Panc1 (cell line): ENCODE measurements at places on chromosomes 1 and 21.

DNA sequence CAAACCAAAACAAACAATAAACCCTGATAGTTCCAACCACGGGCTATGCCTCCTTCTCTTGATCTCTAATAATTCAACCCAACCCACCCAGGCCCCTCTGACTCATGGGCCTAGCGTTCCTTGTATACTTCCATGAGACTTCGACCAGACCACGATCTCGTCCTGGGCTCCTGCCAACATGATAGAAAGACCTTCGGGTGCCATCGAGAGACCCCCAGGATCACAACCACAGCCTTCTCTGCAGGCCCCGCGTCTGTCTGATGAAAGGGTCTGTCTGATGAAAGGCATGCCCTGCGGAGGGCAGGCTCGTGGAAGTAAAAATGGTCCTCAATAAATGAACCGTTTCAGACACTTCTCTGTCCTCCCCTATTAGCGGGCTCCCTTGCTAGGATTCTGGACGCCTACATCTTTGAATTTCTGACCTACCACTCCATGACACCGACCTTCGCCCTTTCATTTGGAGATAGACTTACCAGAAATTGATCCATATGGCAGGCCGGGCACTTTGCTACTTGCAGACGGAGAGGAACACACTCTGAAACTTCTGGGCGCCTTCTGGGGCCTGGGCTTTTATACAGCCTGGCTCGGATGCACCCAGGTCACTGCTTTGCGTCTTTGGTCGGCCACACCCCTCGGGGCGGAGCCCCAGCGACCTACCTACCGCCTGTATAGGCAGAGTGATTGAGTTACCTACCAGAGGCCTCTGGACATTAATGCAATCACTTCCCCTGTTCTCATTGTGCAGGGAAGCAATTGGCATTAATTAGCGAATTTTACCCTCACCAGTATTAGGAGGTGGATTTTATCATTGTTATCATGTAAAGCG lies 5.3 kb upstream of the KLF18 start:
- DNase-seq = no peak

DNA sequence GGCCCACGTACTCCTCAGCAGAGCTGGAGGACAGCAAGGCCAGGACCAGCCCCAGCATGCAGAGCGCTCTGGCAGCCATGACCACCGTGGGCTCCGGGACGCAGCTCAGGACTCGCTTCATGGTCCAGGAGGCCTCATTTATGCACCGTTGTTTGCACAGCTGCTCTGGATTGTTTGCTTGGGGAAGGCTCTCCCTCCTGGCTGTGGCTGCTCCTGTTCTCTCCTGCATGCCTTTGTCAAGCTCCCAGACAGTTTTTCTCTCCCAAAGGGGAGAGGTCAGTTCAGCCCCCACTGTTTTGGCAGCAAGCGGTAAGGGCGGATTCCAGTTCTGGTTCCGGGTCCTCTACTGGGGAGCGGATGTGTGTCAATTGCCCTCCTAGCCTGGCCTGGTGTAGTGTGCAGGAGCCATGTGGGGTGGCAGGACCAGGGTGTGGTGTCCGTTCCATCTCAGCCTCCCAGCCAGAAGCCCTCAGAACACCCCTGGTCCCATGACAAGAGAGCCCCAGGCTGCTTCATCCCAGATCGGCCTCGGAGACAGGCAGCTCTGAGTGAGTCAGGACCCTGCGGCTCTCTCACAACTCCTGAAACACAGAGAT lies at the start of gene TFF3:
Gene TFF3 (minus strand): TSS at position 114 of the 596 bp plus-strand sequence. CDS start 35 bp downstream, at position 79.
- DNase-seq = no peak

DNA sequence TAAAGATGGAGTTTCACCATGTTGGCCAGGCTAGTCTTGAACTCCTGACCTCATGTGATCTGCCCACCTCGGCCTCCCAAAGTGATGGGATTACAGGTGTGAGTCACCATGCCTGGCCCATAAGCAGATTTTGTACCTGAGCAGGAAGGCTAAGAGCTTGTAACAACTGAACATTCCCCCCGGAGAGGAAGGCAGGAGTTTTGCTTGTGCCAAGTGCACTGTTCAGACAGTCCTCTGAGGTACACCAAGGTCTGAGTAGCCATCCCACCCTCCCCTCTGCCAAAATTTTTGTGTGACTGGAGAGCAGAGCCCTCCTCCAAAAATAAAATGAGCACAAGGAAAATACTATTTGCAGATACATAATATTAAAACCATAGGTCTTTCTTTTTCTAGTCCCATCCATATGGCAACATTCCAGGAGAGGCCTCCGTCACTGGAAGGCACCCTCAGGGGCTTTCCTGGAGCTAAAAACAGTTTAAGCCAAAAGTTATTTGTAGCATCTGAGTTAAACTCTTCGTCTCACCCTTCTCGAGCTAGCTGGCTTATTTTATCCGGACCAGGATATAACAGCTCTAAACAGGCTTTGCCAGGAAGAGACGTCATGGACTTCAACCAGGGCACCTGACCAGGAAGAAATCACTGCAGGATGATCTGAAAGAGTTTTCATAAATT lies 27.2 kb downstream of the CAPN2 start:
- DNase-seq = no peak

DNA sequence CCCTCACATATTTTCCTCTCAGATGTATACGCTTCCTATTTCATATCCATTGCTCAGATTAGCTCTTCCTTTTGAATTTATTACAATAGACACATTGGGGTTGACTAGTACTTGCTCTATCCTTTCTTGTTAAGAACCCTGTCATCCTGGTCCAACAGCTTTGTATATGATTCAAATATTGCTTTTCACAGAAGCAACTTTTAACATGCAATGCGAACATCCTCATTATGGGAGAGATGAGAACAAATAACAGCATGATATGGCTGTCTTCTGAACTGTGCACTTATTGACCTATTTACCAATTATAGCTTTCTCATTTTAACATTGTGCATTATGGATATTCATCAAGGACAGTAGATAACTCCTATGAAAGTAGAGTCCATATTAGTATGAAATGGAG lies 510.8 kb downstream of the PTPRC start:
- no peak for DNase-seq

DNA sequence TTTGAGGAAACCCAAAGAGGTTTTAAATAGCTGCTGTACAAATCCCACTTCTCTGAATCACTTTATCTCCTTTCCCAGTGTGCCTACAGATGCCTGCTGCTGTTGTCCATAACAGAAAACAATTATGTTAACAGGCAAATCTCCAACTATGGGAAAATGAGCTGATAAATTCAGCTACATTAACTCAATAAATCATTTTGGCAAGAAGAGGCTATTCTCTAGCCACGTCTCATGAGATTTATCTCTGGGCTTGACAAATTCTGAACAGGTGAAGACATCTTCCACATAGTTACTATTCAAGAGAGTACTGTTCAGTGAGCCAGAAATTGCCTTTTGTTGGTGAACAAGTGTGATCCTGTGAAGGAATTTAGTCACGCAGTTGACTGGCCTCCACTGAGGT lies 327.1 kb upstream of the FMN2 start:
- no peak for DNase-seq

GRCh38 chr1:21703318-21703963 lies 34.3 kb upstream of the RAP1GAP start:
- DNase-seq = no peak

- DNase-seq = no peak
Observed at GRCh38 chr21:41152147-41152546, 15.8 kb upstream of the BACE2 start.

GRCh38 chr1:171397851-171398469 lies 84.0 kb downstream of the FMO4 start:
- DNase-seq = no peak

GRCh38 chr1:118846443-118846842 lies 141.7 kb downstream of the TBX15 start:
- DNase-seq = no peak

DNA sequence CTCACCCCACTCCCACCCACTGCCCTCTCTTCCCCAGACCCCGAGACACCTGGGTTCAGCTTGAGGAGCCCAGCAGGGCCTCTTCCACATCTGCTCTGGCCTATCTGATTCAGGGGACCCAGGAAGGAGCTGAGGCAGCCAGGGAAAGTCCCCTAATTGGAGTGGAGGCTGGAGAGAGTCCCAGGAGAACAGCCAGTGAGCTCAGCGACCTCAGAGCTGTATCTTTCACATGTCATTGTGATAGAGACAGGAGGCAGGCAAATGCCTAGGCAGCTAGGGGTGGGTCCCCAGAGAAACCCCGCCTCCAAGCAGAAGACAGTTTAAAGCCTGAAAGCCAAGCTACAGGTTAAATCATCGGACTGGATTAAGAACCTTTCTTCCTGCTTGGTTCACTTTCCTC lies 122.7 kb downstream of the MATN1 start:
- DNase-seq = no peak

DNA sequence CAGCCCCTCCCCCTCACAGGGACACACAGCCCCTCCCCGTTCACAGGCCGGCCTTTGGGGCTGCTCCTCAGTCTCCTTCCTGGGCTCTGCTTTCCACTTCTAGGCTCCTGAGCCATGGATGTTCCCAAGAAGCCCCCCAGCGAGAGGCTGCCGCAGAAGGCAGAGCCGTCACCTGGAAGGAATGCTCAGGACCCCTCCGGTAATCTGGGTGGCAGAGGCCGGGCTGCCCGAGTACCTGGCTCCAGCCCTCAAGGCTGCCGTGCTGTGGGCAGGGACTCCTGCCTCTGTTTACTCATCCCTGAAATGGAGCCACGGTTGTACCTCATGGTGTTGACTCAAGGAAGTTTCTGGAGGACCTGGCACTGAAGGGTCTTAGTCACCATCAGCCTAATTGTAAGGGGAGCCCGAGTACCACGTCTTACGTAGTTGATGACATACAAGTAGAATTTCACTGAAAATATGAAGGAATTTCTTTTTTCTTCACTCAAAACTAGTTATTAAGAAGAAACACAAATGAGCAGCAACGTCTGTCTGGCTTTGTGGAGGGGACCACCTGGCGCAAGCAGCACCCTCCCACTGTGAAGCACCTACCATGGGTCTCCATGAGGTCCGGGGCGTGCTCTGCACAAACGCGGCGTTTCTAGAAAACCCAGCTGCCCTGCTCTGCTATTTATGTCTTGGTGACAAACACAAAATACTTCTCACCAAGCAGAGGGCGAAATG lies 33.7 kb downstream of the PRDM15 start:
- DNase-seq = no peak

- DNase-seq = no peak
Observed at GRCh38 chr1:53402891-53403655, 56.1 kb upstream of the DMRTB1 start.

DNA sequence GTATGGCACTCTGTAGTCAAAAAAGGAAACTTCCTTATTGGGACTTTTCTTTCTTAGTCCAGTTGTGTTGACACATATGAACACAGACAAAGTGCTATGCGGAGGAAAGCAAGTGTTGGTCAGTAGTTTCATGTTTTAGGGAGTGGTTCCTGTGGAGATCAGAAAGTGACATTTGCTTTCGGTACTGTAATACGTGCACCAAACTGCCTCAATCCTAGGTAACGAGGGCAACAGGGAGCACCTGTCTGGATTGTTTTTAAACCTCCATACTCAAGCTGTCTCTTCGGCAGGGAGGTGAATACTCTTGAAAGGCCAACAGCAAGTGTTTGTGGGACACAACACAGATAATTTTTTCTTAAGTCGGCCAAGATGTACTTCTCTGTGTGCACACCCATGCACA lies 9.1 kb downstream of the RHOU start:
- no peak for DNase-seq

DNA sequence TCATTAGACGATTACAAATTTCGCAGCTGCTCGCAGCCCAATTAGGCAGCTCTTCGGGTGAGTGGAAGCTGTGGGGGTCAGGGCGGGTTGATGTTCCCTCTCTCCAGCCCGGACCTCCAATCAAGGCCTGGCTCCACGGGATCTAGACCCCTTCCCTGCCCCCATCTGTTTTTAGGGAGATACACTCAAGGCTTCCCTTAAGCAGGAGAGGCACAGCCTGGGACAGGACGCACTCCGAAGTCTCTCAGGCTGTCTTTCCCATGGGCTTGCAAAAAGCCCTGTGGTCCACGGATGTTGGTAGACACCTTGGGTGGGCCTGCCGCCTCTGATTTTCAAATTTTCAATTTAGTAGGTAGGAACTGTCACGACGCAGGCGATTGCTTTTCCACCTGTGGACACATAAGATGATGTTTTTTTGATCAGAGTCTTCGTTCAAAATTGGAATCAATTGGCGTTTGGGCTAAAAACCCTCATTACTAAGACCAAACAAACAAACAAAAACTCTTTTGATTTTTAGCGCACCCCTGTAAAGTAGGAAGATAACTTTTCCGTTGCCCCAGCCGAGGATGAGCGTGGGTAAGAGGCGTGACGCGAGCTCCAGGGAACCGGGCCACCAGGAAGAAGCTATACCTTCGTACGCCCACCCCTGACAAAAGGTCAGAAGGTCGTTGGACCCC lies 2.5 kb upstream of the LHX8 start:
- DNase-seq = no peak

GRCh38 chr1:26210147-26210870 lies 19.9 kb downstream of the CATSPER4 start:
- no peak for DNase-seq
